Hematopoietic multipotent progenitor cell treated with erythropoietin and hydrocortisone succinate and interleukin-3 and kit ligand, for 17 days (in vitro differentiated cells): ENCODE measurements at places on chromosomes 1 and 21.

DNA sequence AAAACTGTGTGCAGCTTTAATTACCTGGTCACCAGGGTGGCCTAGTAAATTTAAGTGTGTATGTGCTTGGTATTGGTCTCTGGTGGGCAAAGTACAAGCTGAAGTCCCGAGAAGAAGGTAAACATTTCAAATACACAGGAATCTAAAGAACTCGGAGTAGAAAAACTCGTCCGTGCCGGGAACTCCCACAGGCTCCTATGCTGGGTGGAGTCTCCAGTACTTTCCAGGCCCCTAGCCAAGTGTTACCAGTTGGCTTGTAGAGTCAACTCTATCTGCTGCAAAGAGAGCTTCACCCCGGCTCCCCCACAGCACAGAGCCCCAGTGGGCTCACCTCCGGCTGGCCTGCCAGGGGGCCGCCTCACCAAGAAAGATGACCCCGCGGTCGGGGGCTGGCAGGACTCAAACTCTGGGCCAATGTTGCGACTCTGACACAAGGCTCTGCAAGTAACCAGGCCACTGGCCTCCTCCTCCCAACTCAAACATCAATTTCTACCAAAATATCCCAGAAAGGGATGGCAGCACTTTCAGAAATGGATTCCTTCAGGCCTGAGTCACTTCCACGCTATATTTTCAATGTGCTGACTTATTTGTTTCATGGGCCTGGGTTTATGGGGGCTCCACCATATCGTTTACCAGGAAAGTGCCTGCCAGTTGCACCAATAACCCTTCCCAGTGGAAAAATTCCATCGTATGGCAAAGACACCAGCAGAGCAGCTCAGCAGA lies 73.9 kb downstream of the SLC66A1 start:
- DNase-seq: no peak

DNA sequence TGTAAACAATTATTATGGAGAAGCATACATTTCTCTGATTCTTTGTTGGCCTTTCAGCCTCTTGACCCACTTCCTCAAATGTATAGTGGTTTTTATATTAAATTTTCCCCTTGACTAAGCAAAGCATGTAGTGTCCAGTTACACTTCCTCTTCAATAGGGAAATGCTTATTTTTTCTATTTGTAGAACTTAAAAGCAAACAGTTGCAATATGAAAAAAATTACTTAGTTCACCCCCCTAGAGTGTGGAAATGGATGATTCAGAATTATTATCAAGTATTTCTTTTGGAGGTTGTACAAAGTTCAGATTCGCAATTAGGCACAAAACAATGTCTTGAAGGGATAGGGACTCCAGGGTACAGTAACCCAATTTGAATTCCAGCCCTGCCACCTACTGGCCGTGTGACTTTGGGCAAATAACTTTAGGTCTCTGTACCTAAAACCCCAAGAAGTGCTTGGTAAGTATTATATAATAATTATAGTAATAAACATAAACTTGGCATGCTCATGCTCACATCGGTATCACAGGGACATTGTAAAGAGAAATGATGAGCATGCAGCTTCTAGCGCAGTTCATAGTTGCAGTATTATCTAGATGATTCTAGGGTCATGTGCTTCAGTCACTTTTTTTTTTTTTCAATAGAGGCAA lies 28.6 kb upstream of the IFNGR2 start:
- DNase-seq: peak; percentile 27

DNA sequence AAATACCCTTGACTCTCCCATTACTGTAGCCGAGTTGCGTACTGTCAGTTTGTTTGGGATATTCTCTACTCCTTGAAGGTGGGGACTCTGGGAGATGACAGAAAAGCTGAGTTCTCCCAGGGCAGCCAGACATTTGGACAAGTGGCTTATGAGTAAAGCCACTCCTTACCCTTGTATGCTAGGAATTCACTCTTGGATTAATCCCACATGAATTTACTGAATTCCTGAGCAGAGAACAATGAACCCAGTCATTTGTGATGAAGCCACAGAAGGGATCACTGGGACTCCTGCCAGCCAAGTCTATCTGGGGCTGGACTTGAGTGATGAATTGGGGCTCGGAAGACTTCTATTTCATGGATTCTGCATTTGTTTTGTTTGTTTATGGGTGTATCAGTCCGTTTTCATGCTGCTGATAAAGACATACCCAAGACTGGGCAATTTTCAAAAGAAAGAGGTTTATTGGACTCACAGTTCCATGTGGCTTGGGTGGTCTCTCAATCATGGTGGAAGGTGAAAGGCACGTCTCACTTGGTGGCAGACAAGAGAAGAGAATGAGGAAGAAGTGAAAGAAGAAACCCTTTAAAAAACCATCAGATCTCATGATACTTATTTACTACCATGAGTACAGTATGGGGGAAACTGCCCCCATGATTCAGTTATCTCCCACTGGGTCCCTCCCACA lies 25.1 kb downstream of the C1orf116 start:
- DNase-seq: no peak

DNA sequence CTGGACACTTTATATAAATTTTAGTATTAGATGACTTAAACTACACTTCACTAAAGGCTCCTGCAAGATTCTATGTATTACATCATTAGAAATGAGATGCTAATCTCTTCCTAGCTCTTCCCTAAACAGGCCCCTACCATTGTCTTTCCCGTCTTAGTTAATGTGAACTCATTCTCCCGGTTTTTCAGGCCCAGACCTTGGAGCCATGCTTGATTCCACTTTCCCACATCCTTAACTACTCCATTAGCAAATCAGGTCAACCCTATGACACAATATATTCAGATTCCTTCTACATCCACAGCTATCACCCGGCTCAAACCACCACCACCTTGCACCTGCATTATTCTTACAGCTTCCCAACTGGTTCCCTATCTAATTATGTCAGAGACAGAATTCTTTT lies 73.3 kb downstream of the NVL start:
- DNase-seq: no peak

DNA sequence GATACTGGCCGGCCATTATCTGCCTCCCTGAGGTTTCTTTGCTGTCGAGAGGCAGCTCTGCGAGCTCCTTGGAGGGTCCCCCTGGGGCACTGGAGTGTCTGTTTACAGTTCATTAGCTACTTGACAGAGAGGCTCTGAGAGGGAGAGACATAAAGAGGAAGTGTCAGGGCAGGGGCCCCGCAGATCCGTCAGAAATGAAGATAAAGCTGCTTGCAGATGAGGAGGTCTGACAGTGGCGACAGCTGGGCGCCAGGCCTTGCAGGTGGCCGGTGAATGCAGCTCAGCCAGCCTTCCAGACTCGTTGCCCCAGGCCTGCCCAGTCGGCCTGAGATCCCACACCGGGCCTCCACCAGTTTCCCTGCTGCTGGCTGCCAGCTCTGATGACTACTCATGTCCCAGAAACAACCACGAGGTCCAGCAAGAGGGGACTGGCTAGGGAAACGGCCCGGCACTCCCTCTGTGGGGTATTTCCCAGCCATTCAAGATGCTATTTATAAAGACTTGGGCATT lies 84.7 kb downstream of the DISP3 start:
- DNase-seq: no peak

GRCh38 chr1:51628715-51629590 lies 12.1 kb downstream of the OSBPL9 start:
- DNase-seq: no peak

- no peak for DNase-seq
Observed at GRCh38 chr1:239483391-239483790, 97.0 kb downstream of the CHRM3 start.

DNA sequence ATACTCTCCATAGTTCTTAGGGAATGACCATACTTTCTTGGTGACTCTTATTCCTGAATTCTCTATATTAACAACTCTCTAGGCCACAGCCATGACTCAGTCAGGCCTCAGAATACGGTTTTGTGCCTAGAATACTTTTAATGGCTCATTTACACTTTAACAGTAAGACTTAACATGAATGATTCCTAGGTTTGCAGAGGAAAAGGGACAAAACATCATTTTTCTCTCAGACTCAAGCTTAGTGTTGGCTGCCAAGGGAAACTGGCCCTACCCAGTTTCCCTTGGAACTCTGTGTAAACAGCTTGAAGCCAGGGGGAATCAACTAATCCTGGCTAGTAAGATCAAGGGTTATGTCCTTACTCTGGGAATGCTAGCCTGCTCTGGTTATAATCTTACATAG lies 164.9 kb upstream of the PKN2 start:
- no peak for DNase-seq

- DNase-seq: no peak
Observed at GRCh38 chr1:234535763-234536515, 57.0 kb upstream of the TARBP1 start.

DNA sequence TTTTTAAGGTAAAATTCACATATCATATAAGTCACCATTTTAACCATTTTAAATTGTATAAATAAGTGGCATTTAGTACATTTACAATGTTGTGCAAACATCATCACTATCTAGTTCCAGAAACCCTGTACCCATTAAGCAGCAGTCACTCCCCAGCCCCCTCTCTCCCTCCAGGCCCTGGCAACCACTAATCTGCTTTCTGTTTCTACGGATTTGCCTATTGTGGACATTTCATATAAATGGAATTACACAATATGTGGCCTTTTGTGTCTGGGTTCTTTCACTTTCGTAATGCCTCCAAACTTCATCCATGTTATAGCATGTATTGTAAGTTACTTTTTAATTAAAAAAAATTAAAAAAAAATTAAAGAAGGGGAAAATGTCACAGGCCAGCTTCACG lies 58.0 kb upstream of the RAB3GAP2 start:
- DNase-seq: no peak

GRCh38 chr1:76951153-76951552 lies 83.9 kb downstream of the ST6GALNAC5 start:
- no peak for DNase-seq

- DNase-seq: peak; percentile 79
Observed at GRCh38 chr1:174166530-174167264, 7.4 kb downstream of the RABGAP1L start.

DNA sequence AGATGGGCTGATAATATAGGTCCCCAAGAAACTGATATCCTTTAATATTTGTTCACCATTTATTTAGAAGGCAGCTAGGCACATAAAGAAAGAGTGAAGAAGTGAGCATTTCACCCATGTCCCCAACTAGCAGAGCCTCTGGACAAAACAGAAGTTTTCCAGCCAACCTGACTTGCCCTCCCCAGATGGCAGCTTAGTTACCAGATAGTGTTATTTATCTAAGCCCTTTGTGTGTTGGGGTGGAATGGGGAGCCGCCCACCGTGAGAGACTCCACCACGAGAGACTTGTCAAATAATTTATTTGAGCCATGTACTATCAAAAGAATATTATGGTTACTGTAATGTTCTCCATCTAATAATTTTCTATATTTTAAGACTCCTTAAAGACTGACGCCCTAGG lies 54.9 kb upstream of the C1orf198 start:
- DNase-seq: peak; percentile 26

DNA sequence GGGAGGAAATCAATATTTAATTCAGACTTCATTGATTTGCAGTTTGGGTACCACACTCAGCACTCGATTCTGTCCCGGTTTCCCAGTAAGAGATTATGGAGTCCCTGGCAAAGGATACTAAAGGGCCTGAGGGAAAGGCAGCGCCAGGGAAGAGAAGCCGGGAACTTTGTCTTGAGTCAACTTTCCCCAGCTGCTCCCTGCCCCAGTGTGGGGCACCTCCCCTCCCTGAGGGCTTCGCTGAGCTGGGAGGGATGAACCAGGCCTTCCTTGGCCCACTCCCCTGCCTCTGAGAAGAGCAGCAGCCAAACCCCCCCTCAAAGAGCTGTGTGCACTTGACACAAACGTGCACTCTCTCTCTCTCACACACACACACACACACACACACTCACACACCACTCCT lies 32.6 kb downstream of the OPTC start:
- no peak for DNase-seq

GRCh38 chr1:15717418-15718125 lies 18.5 kb upstream of the SLC25A34 start:
- no peak for DNase-seq

GRCh38 chr21:43590194-43590593 lies 69.1 kb downstream of the HSF2BP start:
- no peak for DNase-seq

DNA sequence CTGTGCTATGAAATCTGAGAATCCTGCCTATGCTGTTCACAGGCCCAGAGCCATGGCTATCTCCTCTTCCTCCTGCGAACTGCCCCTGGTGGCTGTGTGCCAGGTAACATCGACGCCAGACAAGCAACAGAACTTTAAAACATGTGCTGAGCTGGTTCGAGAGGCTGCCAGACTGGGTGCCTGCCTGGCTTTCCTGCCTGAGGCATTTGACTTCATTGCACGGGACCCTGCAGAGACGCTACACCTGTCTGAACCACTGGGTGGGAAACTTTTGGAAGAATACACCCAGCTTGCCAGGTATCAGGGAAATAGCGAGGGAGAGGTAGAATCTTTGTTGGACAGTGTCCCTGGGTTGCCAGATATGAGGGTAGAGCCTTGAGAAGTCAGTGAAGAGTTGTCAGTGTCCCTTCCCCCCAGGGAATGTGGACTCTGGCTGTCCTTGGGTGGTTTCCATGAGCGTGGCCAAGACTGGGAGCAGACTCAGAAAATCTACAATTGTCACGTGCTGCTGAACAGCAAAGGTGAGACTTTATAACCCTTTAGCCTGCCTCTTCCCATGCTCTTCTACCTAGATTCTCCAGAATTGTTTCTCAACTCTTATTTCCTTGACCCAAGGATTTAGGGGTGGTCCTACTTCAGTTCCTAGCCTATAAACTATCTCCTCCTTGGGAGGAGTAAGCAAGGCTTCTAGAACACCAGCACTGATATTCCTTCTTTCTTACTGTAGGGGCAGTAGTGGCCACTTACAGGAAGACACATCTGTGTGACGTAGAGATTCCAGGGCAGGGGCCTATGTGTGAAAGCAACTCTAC lies 1.4 kb downstream of the NIT1 start:
- DNase-seq: peak; percentile 81

GRCh38 chr1:30466026-30466425 lies 257.4 kb downstream of the MATN1 start:
- DNase-seq: no peak

DNA sequence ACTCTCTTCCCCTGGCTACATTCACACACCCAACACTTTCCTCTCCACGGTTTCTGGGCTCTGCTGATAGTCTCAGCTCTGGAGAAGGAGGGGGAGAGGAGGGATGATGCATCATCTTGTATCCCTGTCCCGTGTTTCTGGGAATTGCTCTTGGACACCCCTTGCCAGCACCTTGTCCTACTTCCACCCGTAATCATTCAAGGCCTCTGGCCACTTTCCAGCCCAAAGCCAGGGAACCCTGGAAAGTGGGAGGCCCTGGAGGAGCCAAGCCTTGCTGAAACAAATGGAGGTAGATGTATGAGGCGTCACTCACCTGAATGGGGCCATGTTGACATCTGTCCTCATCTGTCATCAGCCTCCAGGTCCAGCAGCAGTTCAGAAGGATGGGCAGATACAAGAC lies 4.4 kb downstream of the PLEKHO1 start:
- no peak for DNase-seq
